ELF-1 (cell line): ENCODE measurements at places on chromosomes 5 and 9.

- DNase-seq = no peak
These were observed 163.6 kb downstream of the ENC1 start for GRCh38 chr5:74476819-74477453.

DNA sequence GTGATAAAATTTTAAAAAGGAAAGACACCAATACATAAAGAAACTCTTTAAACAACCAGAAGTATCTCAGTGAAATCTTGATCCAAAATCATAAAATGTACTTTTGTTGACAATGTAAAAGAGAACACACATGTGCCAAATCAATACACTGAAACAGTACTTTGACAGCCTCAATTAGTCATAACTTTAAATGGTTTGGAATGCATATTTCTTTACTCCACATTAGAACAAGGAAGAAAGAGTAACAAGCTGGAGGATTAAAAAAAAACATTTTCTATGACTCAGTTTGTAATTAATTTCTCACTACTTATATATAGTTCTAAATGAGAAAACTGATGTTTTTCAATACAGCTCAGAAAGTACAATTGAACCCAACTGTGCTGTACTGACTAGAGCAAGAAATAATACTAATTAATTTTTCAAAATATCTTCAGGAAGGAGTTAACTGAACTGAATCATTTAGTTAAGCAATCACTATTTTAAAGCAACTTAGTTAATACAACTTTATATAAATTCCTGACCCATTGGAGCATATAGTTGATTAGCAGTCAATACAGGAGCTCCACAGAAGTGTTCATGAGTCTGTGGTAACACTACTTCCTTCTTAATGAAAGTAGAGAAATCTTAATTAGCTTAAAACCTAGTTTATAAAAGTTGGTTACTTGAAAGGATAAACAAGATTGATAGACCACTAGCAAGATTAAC lies 101.0 kb downstream of the NR3C1 start:
- no peak for DNase-seq

GRCh38 chr5:134477462-134478245 lies 47.8 kb upstream of the JADE2 start:
- no peak for DNase-seq

GRCh38 chr9:13596383-13596970 lies 317.0 kb upstream of the MPDZ start:
- no peak for DNase-seq

DNA sequence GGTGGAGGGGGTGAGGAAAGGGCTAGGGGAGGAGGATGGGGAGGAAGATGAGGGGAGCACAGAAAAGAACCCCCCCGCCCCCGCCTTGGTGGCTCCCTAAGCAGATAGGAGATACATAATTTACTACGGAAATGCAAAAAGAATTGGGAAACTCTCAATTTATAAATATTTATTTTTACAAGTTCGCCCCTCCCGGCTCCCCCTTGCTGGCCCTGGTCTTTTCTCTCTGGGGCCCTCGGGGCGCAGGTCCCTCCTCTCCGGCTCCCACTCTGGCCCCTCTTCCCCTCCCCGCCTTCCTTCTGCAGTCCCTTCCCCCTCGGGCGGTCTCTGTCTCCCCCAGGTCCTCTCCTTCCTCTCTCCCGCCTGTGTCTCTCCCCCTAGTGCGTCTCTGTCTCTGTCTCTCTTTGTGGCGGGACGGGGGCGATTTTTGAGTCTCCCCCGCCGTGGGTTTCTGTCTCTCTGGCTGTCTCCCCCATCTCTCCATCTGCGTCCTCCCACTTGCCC lies 173.6 kb upstream of the IER5L start:
- peak; percentile 68 for DNase-seq

- DNase-seq = no peak
These were observed 274.2 kb downstream of the TMEM167A start for GRCh38 chr5:82802954-82803353.

DNA sequence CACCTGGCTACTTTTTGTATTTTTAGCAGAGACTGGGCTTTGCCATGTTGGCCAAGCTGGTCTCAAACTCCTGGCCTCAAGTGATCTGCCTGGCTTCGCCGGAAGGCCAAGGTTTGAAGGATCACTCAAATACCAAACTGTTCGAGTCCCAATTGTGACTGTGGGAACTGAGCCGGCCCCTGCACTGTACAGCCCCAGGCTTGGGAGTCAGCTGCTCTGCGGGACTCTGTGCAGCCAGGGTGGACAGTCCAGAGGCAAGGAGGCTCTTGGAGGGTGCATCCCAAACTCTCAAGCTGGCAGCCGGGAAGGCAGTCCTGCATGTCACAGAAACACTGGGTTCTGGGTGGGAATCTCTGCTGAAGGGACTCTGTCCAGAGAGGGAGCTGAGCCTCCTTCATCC lies 109.0 kb downstream of the ENTREP1 start:
- DNase-seq = no peak

DNA sequence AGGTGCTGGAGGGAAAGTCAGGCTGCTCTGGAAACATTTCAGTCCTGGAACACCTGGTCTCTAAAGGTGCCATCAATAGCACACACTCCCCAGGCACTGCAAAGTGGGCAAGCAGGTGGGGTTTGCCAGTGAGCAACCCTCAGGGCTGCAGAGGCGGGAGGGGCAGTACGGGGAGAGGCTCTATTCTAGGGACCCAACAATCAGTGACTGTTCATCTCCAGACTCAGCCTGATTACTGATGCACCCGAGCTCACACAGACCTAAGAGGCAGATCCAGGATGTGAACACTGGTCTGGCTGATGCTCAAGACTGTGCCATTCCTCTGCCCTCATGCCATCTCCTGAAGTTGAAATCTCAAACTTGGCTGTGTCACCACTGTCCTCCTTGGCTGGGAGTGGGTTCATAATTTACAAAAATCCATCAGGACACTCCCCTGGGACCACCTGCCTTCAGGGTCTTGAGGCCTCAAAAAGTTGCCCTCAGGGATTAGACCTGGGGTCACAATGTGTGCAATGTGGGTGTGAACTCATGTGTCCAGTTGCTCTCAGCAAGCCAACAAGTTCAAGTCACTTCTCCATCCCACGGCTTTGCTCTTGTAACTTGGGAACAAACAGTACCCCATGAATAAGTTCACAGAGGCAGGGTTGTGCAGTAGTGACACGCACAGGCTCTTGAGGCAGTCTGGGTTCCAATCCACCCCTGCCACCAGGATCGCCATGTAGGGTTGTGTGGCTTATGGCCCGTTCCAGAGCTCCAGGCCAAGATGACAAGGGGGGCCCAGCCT lies 19.9 kb upstream of the KCNMB1 start:
- no peak for DNase-seq

DNA sequence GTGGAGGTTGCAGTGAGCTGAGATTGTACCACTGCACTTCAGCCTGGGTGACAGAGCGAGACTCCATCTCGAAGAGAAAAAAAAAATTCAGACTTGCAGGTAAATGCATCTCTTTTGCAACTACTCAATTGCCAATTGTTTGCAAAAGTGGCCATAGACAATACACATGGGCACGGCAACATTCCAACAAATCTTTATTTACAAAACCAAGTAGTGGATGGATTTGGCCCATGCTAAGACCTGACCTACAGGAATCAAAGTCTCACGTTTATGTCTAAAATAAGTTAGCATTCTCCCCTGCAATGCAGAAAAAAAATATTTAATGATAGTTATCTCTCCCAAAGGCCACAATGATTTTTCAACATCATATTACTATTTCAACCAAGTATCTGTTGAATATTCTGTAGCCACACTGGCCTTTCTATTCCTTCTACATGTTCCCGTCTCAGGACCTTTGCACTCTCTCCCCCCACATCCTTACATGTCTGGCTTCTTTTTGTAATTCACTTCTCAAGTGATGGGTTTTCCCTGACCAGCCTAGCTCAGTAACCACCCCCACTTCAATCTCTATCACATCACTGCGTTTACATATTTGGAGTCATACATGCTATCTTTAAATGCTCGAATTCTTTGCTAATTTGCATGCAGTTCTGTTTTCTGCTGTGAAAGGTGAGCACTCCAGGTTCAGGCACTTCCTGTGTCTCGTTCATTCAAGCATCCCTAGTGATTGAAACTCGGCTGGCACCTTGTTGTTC lies 54.2 kb downstream of the FNBP1 start:
- DNase-seq = no peak

DNA sequence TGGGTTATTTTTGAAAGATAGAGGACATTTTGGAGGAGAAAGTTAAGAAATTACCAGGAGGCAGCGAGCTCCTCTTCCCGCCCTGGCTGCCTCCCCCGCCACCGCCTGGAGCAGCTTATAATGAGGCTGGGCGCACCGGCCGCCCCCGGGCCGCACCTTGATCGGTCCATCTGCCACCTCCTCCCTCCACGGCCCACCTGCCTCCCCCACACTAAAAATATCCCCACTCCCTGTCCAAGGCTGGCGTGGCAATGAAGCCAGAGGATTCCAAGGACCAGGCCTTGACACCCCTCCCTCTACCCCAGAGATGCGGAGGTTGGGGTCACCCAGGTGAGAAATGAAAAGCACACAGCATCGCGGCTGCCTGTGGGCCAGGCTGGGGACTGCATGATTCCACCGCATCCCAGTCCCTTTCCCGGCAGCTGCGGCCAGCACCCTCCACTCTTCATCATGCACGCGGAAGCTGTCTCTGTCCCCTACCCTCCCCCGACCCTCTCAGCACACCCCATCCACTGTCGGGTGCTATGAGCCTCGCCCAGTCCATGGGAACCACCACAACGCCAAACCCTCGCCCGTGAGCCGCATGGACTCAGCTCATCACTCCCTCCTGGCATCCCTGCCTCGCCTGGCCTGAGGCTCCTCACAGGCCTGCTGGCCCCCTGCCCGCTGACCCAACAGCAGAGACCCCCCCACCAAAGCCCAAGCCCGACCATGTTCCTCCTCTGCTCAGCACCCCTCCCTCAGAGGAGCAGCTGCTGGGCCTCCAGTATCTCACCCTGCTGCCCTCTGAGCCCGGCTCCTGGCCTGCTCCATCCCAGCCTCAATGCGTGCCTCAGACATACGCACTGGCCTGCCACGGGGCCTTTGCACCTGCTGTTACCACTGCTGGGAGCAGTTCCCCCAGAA lies 50.0 kb downstream of the SARDH start:
- no peak for DNase-seq

GRCh38 chr9:91676046-91676445 lies 252.4 kb upstream of the NFIL3 start:
- no peak for DNase-seq

- no peak for DNase-seq
These were observed 163.6 kb downstream of the ZDHHC21 start for GRCh38 chr9:14529629-14530028.

GRCh38 chr5:167358868-167359492 lies 932.5 kb upstream of the WWC1 start:
- peak; percentile 77 for DNase-seq

DNA sequence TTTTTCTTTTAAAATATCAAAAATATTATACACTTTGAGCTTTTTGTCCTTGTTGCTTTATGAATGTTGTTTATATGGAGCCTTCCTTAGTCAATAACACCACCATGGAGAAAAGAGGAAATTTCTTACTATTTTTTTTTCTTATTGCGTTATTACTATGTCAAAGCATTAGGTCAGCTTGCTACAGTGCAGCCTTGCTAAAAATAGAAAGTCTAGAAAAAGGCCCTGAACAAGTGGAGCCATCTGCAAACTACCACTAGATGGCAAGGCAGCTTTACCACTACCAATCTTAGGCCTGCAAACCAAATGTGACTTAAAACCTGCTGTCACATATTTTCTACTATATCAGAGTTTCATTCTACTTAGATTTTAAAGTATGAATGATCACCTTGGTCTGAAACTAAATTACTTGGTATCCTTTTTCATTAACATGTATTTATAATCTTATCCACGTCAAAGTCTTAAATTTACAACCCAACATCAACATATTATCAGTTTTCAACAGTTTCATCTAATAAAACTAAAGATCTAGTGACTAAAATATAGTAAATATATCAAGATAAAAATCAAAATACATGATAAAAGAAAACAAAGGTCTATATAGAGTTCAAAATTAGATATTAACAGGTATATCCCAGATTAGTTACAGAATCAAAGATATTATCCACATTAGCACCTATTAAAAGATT lies 113.1 kb upstream of the ACOT12 start:
- DNase-seq = peak; percentile 66

DNA sequence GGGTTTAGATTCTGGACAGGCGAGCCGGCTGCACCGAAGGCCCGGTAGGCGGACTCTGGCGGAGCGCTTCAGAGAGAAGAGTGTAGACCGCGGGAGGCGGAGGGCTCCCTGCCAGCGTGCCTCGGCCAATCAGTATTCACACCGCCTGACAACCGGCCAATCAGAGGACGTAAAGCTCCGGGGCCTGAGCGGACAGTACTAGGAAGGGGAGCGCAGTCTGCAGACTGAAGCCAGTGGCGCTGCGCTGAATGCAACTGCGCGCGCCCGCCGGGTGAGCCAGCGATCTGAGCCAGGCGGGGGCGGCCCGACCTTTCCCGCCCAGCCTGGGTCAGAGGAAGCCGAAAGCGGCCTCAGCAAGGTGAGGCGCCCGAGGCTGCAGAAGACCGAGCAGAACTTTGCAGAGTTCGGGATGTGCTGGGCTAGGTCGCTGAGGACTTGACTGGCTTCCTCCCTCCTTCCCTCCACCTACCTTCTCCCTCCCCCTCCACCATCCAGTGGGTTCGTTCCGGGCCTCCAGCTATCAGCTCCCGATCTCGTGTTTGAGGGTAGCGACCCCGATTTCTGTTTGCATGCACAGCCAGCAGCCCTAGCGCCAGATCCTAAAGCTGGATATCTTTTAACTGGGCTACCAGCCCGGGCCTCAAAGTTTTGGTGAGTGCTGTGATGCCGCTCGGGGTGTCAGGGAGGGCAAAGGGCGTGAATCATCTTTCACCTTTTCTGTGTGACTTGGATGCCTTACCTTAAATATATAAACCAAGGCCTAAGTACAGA lies at the start of gene DMRT2:
Gene DMRT2, plus strand, starts transcription at position 233 of the 771 bp plus-strand sequence. CDS start 1,257 bp downstream, outside the sequence.
- DNase-seq = peak; percentile 17

- DNase-seq = no peak
These were observed 704 bp upstream of the IL33 start for GRCh38 chr9:6214903-6215302.

GRCh38 chr5:42495914-42496313 lies 72.7 kb downstream of the GHR start:
- no peak for DNase-seq

DNA sequence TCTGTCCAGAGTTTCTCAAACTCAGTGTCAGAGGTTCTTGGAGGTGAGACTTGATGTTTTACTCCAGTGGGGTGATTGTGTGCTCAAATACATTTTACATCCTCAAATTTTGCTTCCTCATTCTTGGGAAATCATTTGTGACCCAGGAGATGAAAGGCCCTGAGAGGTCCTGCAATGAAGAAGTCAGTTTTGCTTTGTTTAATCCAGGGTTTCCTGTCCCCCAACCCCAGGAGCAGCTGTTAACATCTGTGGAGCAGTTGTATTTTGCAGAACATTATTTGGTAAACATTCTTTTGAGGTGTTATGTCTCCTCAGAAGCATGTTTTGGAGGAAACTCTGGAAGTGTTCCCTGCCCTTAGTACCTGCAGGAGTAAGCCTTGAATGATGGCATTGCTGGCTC lies 59.8 kb downstream of the DAB2IP start:
- no peak for DNase-seq

DNA sequence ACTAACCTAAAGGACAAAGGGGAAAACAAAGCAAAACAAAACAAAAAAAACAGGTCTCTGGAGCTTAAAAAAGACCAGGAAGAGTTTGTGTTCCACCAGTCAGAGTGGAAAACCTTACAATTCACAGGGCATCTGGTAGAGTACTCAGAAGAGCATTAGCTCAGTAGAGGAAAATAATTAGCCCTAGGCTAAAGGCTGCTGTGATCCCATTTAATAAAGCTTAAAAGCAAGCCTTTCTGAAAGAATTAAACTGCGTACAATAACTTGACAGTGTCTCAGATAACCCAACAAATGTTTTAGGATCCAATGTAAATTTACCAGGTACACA lies 7.3 kb downstream of the ECM2 start:
- DNase-seq = no peak
